ENCODE measurements at places on chromosomes 1 and 21.

- DNase-seq: no peak
Observed at GRCh38 chr1:50979937-50980336, 9.9 kb downstream of the CDKN2C start.

DNA sequence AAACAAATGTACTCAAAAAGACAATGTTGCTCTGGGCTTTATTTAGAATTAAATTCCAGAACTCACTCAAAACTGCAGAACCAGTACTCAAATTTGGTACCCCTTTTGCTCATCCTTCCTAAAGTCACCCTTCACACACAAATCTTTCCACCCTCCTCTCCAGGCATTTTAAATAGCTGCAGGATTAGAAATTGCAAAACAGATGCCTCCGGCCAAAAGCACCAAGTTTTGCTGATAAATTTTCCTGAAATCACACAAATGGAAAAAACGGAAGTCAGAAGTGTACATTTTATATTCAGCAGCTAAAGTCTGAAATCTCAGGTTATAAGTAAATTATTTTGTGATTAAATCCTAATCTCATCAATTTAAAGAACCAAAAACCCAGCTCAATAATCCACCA lies 147.0 kb downstream of the NRIP1 start:
- no peak for DNase-seq

DNA sequence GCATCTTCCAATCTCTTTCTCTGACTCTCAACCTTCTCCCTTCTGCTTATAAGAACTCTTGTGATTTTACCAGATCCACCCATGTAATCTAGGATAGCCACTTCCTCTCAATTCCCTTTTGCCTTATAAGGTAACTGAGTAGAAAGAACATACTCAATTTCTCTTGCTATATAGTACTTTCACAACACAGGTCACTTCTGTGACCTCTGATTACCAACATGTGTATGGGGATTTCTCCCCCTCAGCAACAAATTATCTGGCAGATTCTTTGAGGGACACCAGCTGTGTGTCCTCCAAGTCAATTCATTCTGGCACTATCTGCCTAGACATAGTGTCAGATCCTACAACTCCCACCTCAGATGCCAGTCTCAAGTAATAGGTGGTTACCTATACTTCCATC lies 62.5 kb downstream of the IL23R start:
- no peak for DNase-seq

DNA sequence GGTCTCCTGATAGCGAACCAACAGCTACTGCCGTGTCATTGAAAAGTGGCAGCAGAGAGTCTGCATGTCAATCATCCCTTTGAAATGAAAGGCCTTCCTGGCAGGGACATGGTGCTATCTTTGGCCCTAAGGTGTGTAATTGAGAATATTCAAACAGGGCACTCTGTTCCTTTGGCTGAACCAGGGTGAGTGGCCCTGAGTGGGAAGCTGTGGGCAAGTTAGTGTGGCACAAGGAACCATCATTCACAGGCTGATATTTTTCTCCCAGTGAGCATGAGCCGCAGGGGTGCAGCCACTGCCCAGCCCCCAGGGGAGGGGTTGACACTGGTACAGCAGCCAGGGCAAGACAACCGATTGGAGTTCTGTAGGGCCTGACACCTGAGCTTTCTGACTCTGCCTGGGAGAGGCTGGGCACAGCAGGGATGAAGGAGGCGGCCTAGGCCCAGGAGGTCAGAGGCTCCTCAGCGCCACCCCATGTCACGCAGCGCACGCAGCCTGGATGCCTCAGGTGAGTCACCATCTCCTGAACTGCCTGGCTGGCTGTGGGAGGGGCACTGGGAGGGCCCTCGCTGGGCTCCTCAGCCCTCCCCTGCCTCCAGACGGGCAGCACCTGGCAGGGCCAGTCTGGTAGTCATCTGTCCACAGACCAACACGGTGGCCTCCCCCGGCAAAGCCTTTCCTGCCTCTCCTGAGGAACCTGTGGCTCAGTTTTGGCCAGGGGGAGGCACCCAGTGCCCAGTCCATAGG lies 13.2 kb downstream of the QSOX1 start:
- no peak for DNase-seq

DNA sequence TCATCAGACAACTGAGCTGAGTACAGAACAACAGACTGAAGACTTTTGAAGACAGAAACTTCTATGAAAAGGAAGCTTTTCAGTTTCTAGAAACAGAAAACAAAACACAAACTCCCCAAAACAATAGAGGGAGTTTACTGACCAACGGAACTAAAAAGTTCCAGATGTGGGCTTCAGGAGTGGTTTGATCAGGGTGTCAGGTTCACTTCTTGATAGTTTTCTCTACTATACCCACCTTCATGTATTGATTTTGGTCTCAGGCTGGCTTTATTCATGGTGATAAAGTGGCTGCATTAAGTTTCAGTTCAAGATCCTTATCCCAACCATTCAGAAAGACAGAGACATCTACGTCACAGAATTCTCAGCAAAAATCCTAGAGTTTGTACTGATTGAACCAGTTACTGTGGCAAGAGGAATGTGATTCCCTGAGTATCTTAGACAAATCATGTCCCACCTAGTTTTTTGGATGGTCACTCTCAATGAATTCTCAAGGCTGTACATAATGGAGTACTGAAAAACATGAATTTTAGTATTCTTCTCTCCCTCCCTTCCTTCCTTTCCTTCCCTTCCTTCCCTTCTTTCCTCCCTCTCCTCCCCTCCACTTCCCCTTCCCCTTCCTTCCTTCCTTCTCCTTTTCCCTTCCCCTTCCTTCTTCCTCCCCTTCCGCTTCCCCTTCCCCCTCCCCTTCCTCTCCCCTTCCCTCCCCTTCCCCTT lies 680.5 kb downstream of the PTPRU start:
- DNase-seq: no peak

DNA sequence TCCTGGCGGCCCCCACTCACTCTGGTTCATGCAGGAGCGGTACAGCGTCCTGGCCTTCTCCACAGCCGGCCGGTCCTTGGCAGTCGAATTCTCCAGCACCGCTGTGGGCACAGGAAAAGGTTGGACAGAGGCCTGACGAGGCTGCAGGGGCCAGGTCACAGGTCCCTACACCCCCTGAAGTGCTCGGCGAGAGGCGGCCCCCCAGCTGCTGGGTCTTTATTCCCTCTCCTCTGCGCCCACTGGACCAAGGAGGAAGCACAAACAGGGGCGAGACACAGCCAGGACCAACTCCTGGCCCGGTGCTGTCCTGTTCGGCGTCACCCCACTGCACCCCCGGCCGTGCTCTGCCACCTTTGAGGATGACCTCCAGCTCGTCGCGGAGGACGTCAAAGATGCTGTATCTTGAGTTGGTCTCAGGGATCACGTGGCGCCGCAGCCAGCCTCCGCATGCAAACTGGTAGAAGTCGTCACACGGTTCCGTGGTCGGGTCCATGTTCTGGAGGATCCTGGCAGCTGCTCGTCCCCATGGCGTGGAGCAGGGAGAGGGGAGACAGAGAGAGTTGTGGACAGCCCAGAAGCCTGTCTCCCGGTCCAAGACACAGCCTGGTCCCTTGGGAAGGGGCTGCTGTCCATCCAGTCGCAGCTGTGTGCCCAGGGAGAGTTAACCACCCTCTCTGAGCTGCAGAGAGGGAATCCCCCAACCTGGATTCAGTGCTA lies 22.9 kb downstream of the PRXL2B start:
- DNase-seq: no peak

- DNase-seq: no peak
Observed at GRCh38 chr1:221923929-221924598, 182.2 kb upstream of the DUSP10 start.

GRCh38 chr1:64848803-64849202 lies 103.9 kb downstream of the RAVER2 start:
- no peak for DNase-seq

GRCh38 chr1:162110910-162111309 lies 41.4 kb downstream of the NOS1AP start:
- no peak for DNase-seq

DNA sequence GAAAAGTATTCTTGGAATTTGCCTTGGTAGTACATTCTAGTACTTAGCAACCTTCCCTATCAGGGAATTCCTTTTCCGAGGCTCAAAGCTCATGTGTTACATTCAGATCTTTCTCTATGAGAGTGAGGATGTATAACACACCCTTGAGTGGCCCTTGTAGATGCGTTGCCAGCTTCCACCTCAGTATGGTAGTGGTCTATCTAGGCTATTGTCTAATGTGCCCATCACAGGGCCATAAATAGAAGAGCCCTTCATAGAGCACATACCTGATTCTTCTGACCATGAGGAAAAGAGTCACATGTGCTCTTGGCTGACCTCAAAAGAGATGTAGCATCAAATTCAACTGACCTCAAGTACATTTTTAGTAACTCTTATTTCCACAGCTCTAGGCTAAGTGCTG lies 14.0 kb upstream of the ZC3H11B start:
- no peak for DNase-seq

GRCh38 chr1:62229932-62230331 lies 35.3 kb downstream of the L1TD1 start:
- DNase-seq: no peak

- DNase-seq: no peak
Observed at GRCh38 chr1:234672349-234673135, 62.6 kb upstream of the IRF2BP2 start.

- DNase-seq: no peak
Observed at GRCh38 chr1:37752583-37753471, 12.1 kb downstream of the EPHA10 start.

DNA sequence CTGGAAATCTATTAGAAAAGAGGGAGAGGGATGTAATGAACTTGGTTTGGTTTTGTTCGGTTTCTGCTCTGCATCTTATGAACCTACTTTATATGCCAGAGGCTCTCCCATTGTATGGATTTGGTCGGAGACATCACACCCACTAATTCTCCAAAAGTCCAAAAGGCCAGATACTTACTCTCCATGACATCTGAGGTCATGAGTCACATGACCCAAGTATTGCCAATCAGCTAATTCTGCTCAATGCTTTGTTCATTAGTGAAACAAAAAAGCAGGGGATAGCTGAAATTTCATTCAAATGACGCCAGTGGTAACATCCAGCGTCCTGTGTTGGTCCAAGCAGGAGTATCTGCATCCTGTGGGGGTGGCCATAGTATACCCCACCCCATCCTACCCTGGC lies 173.6 kb downstream of the TRIM33 start:
- no peak for DNase-seq

DNA sequence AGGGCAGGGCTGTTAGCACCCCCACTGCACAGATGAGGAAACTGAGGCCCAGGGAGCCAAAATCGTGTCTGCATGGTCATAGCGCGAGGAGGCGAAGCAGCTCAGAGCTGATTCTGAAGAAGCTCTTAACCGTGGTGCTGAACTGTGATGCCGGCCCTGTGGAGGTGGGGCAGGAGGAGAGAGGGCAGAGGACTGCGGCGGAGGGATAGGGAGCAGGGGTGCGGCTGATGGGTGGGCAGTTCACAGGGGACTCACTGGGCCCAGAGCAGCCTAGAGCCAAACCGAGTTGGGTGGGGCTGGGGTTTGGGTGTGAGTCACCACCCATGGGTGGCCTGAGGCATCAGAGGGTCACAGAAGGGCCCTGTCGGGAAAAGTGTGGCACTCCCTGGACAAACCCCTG lies 74.7 kb downstream of the RAP1GAP start:
- no peak for DNase-seq

DNA sequence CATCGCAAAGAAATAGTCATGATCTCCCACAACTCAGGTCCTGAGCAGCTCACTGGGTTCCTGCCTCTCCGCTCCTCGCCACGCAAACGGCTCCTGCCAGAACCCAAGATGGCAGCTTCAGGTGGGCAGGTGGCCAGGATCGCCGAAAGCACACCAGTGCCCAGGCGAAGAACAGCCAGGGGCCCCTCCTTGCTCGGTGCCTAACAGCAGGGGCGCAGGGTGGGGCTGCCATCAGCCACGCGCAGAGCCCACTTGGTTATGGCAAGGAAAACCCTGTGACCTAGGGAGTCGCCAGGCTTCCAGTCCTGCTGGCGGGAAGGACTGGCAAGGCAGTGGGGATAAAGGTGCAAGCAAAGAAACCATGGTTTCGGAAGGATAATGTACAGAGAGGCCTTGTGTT lies 47.5 kb downstream of the ARID4B start:
- no peak for DNase-seq

DNA sequence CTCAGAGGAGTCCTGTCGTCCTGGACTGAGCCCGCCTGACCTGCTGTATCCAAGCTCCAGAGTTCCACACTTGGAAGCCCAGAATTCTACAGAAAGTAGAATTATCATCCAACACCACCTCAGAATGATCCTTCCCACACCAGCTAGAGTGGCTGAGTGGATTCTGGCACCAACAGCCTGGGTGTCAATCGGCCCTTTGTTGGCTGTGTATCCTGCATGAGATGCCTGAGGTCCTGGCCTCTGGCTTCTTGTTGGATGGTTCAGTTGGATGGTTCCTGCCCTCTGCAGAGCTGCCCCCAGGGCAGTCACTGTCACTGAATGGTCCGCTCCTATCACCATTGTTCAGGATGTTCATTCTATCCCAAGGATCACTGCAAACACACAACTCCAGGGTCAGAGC lies 49.8 kb downstream of the PGBD5 start:
- no peak for DNase-seq

- no peak for DNase-seq
Observed at GRCh38 chr1:197451381-197451780, 183.3 kb downstream of the CRB1 start.

DNA sequence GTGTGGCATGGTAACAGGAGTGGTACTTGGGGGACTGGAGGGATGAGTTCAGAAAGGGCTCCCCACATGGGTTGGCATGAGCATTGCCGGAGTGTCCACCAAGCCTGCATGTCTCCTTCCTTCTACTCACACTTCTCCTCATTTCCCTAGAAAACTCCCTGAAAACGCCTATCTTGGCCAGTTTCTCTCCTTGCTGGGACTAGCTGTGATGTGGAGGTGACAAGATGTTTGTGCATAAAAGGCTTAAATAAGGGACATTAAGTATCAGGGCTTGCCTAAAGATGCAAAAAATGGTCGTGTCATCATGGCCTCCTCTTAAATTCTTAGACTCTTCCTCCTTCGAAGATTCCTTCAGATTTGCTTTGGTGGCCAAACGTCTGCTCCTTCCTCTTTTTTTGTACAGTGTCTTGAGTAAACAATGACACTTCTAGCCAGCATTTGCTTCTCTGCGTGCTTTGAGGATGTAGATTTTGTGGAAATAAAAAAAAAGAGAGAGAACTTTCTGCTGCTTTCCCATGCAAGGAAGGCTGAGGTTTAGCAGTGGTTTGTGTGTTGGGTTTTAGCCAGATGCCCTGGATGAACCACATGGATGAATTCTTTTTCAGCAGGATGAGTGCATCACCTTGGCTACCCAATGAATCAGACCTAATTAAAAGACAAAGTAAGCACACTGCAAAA lies 239.1 kb upstream of the IRF2BP2 start:
- DNase-seq: peak; percentile 33

All from CD4-positive, alpha-beta T cell treated with Interleukin-15 for 1 hour (primary cell).